Stimulated activated CD4-positive, alpha-beta T cell treated with anti-CD3 and anti-CD28 coated beads, Interleukin-1b, Interleukin-23, amount 100 ng/mL, for 1 hour (primary cell): ENCODE measurements at places on chromosomes 4 and X.

- no peak for DNase-seq
These were observed 215.1 kb downstream of the DCHS2 start for GRCh38 chr4:154276496-154276895.

DNA sequence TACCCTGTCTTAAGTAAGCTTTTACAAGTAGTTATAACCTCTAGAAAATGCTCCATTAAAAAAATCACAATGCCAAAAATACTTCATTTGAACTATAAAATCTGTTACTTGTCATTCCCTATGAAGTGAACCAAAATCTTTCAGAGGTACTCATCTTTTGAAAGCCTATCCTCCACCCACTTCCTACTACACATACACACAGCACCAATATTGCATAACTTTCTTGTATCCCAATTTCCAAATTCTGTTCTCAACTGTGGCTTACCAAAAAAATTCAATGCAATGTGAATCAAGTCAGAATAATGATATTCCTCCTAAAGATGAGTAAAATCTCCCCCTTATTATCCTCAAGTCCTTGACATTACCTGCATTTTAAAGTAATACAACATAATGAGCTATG is 15.9 kb downstream of the DHX15 start:
- no peak for DNase-seq

GRCh38 chr4:52212702-52213101 is 161.6 kb downstream of the SPATA18 start:
- DNase-seq = no peak

DNA sequence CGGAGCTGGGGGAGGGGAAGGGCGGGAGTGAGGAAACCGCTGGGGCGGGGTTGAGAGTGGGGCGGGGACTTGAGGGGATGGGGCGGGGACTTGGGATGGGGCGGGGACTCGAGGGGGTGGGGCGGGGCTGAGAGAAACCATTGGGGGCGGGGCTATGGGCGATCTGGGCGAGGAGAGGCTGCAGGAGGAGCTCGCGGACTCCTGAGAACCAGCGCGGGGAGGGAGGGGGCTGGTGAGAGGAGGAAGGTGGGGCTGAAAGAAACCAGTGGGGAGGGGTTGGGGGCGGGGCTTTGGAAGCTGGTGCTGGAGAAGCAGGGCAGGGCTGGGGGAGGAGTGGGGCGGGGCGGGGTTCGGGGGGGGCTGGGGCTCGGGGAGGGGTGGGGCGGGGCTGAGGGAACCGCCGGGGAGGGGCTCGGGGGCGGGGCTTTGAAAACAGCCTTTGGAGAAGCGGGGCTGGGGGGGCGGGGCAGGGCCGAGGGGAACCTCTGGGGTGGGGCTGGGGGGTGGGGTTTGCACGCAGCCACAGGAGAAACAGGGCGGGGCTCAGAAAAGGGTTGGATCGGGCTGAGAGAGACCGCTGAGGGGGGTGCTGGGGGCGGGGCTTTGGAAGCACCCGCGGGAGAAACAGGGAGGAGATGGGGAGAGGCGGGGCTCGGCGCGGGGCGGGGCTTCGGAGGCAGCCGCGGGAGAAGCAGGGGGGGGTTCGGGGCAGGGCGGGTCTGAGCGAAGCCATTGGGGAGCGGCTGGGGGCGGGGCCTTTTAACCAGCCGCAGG is 777 bp upstream of the EOLA2 start:
- DNase-seq = peak; percentile 74
